CD4-positive, CD25-positive, alpha-beta regulatory T cell (primary cell): ENCODE measurements at places on chromosomes 7 and 10. TPM values are rescaled to one million over a fixed set of nuclear protein-coding genes. Genes with fewer than 3 reads are reported as not detected.

Gene CCDC6
- polyA plus RNA-seq, result 4.7 TPM

Gene NYAP1
- not detected for polyA plus RNA-seq

DNA sequence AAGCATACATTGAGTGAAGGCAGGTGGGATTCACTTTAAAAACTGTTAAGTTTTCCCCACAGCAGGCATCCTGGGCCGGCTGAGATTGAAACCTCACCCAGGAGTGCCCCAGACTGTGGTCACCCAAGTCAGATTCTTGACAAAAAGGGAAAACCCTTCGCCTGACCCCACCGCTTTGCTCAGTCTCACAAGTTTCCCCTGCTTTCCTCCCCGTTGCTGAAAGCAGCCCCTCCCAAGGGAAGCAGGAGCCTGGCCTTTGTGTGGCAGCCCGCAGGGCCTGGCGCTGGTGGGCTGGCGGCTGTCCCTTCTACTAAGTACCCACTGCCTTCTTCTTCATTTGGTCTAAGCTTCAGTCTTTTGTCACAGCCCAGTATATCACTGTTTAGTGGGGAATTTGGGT lies 16.0 kb downstream of the RNF32 start:
- no peak for DNase-seq

DNA sequence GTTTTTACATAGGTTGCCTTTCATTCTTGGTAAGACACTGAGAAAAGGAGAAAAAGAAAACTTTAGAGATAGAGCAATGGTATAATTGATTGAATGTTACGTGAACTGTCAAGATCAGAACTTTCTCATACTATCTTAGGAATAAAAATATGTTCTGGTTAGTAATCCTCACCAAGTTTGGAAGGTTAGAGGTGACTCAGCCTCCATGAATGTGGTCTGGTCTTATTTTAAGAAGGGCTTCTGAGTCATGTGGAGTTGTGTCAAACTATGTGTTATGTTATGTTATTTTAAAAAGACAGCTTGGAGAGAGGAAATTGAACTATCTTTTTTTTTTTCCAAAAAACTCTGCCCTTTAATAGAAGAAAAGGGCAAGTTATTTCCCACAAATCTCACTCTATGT lies 458.6 kb upstream of the KLF6 start:
- DNase-seq, result no peak

DNA sequence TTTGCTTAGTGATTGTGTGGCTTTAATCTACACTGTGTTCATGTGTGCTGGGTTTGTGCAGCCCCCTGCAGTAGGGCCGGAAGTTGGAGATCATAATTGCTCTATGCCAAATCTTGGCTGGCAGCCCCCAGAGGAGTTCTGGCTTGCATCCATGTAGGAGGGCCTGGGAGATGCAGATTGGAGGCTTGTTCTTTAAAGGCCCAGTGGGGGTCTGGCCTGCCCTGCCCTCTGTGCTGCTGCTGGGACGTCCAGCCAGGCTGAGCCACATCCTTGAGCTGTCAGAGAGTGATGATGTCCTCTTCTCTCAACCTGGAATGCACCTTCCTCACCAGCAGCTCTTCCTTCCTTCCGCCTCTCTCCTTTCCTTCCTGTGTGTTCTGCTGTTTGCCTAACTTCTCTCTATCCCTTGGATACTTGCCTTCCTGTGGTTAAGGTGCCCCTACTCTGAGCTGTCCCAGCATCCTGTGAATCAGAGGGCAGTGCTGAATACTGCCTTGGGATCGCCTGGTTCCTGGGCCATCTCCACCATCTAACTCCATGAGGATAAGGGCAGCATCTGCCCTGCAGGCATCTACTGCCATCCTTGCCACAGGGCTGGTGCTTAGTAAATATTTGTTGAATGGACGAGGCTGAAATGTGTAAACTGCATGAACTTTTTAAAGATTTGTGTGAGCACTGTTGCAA lies 30.2 kb downstream of the DOCK1 start:
- DNase-seq, result no peak

DNA sequence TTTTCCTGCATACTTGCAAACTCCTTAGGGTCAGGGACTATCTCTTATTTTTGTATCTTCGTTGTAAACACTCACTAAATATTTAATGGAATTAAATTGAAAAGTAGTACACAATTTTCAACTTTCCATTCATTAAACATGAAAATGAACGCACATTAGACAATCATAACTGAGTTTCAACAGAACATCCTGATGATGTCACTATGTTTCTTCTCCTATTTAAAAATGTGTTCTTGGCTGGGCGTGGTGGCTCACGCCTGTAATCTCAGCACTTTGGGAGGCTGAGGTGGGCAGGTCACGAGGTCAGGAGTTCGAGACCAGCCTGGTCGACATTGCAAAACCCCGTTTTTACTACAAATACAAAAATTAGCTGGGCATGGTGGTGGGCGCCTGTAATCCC lies 14.1 kb upstream of the PURB start:
- DNase-seq, result no peak
